LHCN-M2 (cell line): ENCODE measurements at places on chromosomes 5 and 9. TPM values are rescaled to one million over a fixed set of nuclear protein-coding genes. Genes with fewer than 3 reads are reported as not detected.

ABCA1 gene
- total RNA-seq = 2.9 and 12.2 TPM in 2 replicates

PCDHGC5 gene
- 1.7 and 2.0 TPM in 2 replicates for total RNA-seq

FAM163B gene
- not detected in 2 replicates for total RNA-seq

MELK gene
- 71.9 and 74.2 TPM in 2 replicates for total RNA-seq

TSSK1B gene
- 0.06 and 0.52 TPM in 2 replicates for total RNA-seq

PTGR1 gene
- total RNA-seq = 82.7 and 89.7 TPM in 2 replicates

GLIPR2 gene
- total RNA-seq = 29.6 and 38.3 TPM in 2 replicates

BRD9 gene
- 44.7 and 45.8 TPM in 2 replicates for total RNA-seq

GPRIN1 gene
- 11.7 and 16.2 TPM in 2 replicates for total RNA-seq

AIF1L gene
- 0.06 TPM in 1 of 2 replicates, not detected in the other for total RNA-seq

C5orf46 gene
- total RNA-seq = not detected in 2 replicates

NEURL1B gene
- 12.3 and 14.6 TPM in 2 replicates for total RNA-seq

PCDHB13 gene
- 3.5 and 5.1 TPM in 2 replicates for total RNA-seq

GRCh38 chr5:83718195-83718825, 2.3 kb downstream of the HAPLN1 start:
- DNase-seq = peak; percentile 61

- DNase-seq = no peak
These were observed 12.2 kb upstream of the RAPGEF6 start for GRCh38 chr5:131647048-131647769.

GRCh38 chr9:135289081-135289491, 190.5 kb upstream of the PPP1R26 start:
- no peak for DNase-seq

DNA sequence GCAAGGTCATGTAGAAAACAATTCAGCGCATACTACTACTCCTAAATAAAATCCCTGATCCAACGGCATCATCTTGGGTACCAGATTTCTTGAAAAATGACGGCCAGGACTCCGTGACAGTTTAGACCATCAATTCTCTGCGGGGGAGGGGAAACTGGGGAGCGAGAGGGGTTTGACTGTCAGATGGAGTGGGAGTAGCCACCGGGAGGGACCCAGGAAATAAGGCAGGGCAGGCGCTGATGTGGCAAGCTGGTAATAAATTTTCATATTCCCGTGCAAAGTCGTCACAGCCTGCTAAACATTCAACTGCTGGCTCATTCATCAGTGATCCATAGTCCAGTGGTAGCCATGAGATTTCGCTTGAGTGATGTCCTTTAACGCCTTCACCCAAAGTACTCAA, 457 bp upstream of the CDH18 start:
- peak; percentile 2 for DNase-seq

DNA sequence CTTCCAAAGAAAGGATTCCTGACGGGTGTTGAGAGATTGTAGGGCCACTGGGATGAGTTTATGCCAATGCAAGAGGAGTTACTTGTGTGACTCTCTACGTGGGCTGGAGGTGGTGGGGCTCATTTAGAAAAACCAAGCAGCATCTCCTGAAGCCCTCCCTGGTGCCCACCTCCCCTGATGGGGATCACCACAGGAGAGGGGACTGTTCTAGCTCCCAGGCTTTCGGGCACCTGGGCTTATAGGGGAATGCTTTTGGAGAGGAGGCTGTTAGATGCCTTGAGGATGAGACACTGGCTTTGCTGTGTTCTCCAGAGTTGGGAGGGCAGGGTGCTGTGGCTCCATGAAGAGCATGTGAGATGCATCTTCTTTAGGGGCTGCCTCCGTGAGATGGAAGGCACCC, 65.0 kb downstream of the IRX1 start:
- no peak for DNase-seq

GRCh38 chr9:8491563-8491962, 692.0 kb upstream of the DMAC1 start:
- DNase-seq = no peak

- DNase-seq = no peak
These were observed 83.7 kb downstream of the MYO10 start for GRCh38 chr5:16852251-16853005.

DNA sequence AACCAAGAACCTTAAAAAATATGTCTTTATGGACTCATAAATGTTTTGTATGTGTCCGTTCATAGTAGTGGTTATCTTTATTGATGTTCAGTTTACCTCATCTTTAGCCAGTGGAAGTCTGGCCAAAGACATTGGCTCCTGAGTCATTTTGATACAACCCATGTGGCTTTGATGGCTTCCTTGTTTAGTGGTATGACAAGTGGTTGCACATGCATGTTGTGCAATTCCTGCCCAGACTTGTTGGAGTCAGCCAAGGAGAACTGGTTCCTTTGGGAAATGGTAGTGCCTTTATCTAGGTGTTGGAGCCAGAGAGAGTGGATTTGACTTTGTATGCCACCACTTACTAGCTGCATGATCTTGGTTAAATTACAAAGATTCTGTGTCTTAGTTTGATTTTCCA, 94.3 kb downstream of the RPS23 start:
- peak; percentile 57 for DNase-seq

DNA sequence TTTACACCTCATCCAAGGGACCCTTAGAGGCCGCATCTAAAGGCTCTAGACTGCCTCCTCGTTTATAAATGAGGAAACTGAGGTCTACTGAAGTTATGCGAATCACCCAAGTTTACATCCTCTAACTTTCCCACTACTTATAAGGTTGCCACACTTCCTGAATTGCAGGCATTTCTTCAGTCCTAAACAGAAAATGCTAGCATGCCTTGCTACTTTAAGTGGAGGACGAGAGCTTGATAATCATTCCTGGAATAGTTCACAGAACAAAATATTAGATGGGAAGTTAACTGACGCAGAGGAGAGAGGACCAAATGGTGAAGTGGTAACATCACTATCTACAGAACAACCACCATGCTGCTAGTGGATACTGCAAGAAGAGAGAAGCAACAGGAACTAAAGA, 85.8 kb downstream of the GNAQ start:
- DNase-seq = no peak

DNA sequence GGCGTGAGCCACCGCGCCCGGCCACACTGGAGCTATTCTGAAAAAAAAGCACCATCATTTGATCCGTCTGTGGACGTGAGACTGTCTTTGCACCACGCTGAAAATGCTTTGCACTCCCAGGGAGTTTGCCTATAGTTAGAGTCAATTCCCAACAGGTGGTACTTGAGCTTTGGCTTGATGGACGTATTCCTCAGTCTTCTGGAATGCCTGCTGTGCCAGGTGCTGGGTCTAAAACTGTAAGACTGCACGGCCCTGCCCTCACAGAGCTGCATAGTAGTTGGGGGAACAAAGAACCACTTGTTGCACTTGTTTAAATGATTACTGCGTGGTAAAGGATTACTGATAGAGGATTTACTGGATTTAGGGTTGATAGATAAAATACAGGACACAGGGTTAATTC, 3.4 kb upstream of the CCNO start:
- no peak for DNase-seq

DNA sequence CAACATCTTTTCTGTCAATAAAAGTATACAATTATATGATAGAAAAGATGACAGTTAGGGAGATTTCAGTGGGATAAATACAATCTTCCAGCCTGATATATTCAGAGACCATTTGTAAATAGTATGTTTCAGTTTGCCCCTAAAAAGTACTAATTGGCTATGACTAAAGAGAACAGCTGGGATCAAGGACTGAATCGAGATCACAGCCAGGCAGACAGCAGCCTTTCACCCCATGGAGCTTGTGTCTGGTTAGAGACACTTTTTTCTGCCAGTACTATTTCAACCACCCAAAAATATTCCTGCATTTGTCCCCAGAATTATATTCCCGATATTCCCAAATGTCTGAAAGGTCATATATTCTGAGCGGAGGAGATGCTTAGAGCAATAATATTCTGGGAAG, 577.3 kb upstream of the TLE4 start:
- DNase-seq = peak; percentile 62

- peak; percentile 48 for DNase-seq
These were observed 8.4 kb upstream of the URM1 start for GRCh38 chr9:128362774-128363173.

- peak; percentile 76 for DNase-seq
These were observed 107.2 kb downstream of the PDE4D start for GRCh38 chr5:59786334-59786805.

DNA sequence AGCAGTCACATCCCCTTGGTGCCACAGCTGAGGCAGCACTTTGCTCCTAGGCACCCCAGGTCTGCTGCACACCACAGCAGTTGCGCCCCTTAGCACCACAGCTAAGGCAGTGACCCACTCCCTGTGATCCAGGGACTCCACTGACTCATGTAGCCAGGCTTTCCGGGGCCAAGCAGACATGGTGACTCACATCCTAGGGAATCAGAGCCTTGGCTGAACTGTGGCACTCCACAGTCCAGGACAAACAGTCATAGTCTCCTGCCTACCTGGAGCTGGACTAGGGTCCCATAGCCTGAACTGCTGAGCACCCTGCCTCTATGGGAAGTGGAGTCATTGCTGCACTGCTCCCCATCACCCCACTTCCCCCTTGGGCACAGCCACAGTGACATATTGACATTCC, 338.7 kb downstream of the NPR3 start:
- peak; percentile 91 for DNase-seq

GRCh38 chr5:57551251-57551650, 68.6 kb upstream of the ACTBL2 start:
- no peak for DNase-seq

DNA sequence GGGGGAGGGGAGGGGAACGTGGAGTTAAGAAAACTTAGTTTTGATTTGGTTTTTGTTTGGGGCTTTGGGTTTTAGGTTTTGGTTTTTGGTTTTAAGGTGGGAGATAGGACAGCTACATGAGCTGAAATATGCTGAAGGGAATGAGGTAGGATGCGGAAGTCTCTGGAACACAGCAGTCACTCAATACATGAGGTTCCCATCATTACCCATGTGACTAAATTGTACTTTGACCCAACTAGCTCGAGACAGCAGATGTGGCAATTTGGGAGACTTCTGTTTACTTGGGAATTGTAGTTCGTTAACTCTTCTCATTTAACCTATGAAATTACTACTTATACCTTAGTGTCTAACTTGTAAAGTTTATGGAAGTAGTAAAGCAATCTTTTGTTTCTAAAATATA, 124.2 kb downstream of the TLE1 start:
- no peak for DNase-seq

DNA sequence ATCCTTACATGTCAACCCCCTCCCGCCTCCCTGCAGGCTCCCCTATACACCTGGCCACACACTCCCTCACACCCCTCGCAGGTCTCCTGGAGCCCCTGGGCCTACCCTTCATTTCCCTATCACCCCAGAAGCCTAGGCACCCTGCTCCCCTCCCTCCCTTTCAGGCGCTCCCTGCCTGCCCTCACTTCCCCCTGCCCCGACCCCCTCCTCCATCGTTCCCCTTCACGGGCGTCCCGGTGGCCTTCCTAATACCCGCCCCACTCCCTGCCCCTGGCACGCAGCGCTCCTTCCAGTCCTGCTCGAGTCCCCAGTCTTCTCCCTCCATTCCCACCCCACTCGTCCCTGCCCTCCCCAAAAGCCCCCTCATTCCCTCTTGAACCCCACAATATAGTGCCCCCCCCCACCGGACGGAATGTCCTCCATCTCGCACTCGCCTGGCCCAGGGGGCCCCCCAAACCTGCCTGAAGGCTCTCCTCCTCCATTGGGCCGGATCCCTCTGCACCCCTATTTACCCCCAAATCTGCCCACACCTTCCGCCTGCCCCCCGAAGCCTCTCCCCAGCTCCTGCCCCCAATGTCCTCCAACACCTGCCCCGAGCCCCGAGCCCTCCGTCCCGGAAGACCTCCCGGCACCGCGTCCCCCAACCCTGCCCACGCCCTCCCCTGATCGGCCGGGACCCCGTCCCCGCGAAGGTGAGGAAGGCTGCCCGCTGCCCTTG, 746 bp downstream of the STRBP start:
- DNase-seq = no peak

- no peak for DNase-seq
These were observed 67.0 kb downstream of the GCNT1 start for GRCh38 chr9:76526026-76526425.

GRCh38 chr5:113678924-113679575, 165.6 kb downstream of the YTHDC2 start:
- peak; percentile 39 for DNase-seq

- DNase-seq = peak; percentile 23
These were observed 722 bp downstream of the TBC1D9B start for GRCh38 chr5:179906795-179907555.

GRCh38 chr5:143606043-143606752, 202.7 kb upstream of the NR3C1 start:
- DNase-seq = peak; percentile 83

DNA sequence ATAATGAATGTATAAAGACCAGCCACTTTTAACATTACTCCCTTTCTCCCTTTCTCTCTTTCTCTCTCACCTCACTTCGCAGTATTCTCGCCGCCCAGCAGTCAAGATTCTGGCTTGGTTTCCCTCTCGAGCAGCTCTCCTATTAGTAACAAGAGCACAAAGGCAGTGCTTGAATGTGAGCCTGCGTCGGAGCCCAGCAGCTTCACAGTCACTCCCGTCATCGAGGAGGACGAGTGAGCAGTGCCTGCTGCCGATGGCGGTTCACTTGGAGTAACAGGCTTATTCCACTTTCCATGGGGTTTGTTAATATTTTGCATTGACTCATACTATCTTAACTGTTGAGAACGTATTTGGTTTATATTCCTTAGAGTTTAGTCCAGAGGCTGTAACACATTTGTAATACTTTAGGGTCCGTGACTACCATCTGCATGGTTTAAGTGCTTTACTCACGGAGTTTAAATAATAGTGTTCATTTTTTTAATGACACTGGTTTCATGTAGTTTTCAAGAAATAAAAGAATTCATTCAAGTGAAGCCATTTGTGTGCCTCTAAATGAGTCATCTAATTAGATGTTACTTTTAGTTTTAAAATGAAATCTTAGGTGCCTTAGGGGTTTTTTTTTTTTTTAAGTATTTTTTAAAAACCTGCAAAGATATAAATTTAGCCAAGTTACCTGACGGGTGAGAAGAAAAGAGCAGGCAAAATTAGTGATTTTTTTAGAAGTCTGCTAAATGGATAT, 8.4 kb upstream of the DMRT3 start:
- no peak for DNase-seq

DNA sequence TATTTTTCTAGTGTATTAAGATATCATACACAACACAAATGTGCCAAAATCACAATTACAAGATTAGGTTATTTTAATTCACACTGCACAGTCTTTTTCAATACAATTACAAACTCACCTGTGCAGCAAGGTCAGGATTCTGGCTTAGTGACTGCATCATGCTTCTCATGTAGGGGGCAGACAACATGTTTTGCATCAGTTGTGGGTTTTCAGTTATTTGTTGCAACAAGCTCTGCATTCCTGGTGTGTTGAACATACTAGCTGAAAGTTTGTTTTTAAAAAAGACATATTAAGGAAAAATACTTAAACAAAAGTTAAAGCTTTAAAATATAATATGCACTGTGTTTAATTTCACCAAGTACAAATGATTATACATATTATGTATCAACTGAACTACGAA, 38.7 kb downstream of the UBQLN1 start:
- no peak for DNase-seq

DNA sequence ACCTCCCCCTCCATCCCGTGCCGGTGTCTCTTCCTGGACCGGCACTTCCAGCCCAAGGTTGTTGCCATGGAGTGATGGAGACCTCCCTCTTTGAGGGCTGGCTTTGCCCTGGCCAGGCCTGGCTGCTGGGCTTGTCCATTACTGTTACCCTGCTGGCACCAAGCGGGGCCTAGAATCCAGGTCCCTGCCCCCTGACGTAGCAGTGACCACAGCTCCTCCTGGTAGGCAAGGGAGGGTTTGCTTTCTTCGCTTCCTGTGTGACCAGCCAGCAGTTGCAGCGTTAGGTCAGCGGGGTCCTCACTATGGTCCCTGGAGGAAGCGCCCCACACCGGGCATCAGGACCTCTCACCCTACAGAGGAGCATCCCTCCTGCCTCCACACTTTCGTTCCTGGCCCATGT, 146.7 kb upstream of the COL5A1 start:
- DNase-seq = no peak
